ENCODE measurements at places on chromosomes 3 and 15. TPM values are rescaled to one million over a fixed set of nuclear protein-coding genes. Genes with fewer than 3 reads are reported as not detected.
A peak's percentile ranks its signal among the peaks of the same experiment; 100 is the strongest.

Gene MESP2
- not detected for total RNA-seq

Gene COL6A6
- not detected for total RNA-seq

Gene SAMMSON
- total RNA-seq: 0.12 TPM

Gene RARRES1
- not detected for total RNA-seq

DNA sequence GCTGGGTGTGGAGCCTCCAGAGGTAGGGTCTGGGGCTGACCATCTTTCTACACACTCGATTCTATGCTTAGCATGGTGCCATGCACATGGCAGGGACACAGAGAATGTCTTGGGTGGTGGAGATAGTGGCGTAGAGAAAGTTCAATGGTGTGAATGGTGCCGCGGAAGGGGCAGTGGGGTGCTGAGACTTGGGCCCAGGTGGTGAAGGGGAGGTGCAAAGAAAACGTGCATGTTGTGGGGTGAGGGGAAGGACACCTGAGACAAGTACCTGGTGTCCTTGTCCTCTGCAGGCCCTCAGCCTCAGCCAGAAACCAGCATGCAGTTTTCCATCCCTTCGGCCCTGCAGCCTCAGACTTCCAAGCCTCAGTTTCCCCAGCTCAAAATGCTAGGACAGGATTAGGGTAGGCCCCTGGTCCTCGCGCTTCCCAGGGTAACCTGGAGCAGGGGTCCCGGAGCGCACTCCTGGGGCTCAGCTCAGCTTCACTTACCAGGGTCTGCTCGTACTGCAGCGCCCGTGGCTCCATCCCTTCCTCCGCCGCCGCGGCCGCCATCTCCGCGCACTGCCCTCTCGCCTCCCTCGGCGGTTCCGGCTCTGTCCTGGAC lies 375 bp downstream of the CLCN2 start:
- no peak for DNase-seq

DNA sequence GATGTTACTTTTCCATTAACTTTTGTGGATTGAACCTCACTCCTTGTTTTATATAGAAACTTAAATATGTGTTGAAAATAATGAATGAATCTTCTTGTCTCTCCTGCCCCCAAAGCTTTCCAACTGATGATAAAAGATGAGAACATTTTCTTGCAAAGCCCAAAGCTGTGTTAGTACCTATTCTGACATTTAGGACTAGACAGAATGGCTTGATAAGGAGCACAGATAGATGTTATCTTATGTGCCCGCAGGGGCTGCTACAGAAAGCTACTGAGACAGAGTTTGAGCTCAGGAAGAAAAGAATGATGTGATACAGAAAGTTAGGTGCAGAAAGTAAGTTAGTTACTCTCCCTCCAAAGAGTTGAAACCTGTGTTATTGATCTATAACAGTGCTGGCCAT lies 109.4 kb upstream of the ATP11B start:
- DNase-seq: no peak

- DNase-seq: peak; percentile 84
Measured at GRCh38 chr15:66851311-66852063, 149.5 kb downstream of the SMAD6 start.

- no peak for DNase-seq
Measured at GRCh38 chr3:138097192-138098172, 17.9 kb downstream of the DZIP1L start.

DNA sequence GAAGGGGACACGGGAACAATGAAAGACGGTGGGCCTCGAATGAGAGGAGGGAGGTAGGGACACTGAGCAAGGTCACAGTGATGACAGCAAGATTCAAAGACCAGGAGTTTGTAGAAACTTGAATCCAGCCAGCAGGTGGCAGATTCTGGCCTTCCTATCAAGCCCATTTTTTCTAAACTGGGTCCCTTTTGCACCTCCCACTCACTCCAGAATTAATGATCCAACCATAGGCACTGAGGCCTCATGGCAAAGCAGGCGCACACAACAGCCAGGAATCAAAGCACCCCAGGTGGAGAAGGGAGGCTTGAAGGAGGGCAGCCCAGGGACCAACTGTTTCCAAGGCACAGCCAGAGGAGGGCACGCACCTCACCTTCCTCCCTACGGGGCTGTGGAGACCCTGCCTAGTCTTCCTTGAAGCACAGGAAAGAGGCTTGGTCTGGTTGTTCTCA lies 90.2 kb downstream of the ANP32A start:
- DNase-seq: peak; percentile 16

GRCh38 chr3:128095222-128095703 lies 28.3 kb downstream of the RUVBL1 start:
- peak; percentile 86 for DNase-seq

- DNase-seq: no peak
Measured at GRCh38 chr3:171799501-171799900, 10.8 kb downstream of the PLD1 start.

DNA sequence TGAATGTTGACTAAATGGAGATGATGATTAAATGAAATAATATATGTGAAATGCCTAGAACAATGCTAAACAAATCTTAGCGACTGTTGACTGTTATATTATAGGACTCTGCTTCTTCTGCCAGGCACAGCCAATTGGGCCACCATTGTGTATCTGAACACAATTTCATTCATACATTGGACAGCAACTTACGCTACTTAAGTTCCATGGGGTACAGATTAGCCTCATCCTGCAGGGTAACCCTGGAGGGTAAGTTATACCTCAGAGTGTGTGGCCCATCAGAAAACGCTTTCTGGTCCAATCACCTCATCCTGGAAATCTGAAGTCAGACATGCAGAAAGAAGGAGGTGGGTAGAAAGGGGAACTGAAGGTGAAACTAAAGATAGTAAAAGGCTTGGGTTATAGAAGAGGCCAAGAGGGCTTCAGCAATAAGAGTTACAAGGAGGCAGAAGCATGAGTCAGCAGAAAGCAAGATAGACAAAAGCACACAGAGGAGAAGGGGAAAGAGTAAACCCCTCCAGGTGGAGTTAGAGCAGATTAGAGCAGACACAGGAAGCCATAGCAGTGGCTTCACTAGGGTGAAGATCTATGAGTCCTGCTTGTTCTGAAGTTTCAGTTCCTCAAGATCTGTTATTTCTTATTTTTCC lies 119.3 kb upstream of the SLC24A5 start:
- DNase-seq: no peak

- DNase-seq: no peak
Measured at GRCh38 chr15:93716615-93717231, 514.6 kb upstream of the MCTP2 start.

All from A172 (cell line).